ENCODE measurements at places on chromosomes 6 and 20. TPM values are rescaled to one million over a fixed set of nuclear protein-coding genes. Genes with fewer than 3 reads are reported as not detected.

- no peak for DNase-seq
These were observed 951 bp upstream of the OLIG3 start for GRCh38 chr6:137494988-137495702.

DNA sequence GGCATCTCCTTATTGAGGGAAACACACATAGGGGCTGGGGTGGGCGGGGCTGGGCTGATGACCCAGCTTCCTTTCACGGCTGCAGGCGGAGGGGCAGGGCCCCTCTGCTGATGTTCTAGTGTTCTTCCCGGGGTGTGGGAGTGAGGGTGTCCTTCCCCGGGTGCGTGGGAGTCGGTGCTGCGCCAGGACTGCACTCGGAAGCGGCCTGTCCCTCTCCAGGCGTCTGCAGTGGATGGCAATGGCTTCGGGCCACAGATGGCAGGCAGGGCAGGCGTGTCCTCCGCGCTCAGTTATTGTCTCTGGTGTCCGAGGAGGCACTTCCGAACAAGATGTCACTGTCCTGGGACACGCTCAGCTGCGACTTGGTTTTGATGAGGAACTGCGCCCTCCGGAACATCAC, 19.2 kb downstream of the KCNG1 start:
- DNase-seq: no peak

DNA sequence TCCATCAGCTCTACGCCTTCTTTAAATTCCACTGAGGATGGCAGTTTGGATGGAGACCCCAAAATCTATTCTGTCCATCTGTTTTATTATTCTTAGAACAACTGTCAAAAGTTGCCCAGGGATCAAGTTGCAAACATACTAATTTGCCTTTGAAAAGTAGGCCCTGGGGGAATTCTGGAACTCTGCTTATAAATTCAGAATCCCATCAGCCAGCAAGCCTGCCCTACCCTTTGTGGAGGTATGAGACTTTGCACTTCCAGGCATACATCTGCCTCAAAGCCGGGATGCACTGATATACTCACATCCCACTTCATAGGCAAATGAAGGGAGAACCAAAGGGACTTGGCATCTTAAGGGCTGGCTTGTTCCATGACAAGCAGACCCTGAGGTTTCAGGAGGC, 93.6 kb downstream of the INSM1 start:
- no peak for DNase-seq

- DNase-seq: no peak
These were observed 16.7 kb downstream of the HMGN4 start for GRCh38 chr6:26554697-26555504.

- no peak for DNase-seq
These were observed 133.7 kb upstream of the SLC24A3 start for GRCh38 chr20:19078448-19079373.

- no peak for DNase-seq
These were observed 191.5 kb upstream of the RALGAPA2 start for GRCh38 chr20:20903773-20904500.

DNA sequence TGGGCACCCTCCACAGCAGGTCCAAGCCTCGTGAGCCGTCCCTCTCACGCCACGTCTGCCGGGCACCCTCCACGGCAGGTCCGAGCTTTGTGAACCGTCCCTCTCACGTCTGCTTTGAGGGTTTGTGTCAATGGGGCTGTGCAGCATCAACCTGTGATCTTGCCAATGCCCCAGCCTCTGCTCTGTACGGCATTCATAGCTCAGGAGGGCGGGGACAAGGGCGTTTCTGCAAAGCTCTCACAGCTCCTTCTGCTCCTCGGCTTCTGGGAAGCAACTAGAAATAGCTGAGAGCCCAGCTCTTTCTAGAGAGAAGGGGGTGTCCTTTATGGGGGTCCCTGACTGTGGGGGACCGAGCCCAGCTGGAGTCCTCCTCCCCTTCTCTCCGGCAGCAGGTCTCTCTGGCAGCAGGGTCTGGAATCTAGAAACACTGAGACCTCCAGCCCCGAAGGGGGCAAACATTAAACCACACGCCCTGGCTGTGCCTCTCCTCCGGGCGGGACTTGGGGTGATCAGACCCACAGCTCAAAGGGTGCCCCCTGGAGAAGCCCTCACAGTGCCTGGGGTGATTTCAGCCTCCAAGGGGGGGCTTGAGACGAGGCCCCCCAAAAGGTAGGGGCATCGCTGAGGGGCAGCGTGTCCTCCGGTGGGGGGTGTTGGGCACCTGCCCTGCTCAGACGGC, 41.2 kb upstream of the CHRNA4 start:
- DNase-seq: no peak

DNA sequence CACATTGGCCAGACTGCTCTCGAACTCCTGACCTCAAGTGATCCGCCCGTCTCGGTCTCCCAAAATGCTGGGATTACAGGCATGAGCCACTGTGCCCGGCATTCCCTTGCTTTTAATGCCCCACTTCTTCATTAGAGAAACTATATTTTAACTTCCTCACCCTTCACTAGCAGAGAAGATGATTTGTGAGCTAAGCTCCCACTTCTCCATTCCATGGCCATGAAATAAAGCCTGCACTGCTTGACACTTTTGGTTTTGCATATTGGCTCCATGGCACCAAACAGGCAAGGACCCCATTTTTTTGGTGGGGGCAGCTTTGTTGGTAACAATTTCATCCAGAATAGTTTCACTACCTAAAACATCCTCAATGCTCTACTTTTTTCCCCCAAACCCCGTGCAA, 145.3 kb downstream of the TFAP2B start:
- no peak for DNase-seq

DNA sequence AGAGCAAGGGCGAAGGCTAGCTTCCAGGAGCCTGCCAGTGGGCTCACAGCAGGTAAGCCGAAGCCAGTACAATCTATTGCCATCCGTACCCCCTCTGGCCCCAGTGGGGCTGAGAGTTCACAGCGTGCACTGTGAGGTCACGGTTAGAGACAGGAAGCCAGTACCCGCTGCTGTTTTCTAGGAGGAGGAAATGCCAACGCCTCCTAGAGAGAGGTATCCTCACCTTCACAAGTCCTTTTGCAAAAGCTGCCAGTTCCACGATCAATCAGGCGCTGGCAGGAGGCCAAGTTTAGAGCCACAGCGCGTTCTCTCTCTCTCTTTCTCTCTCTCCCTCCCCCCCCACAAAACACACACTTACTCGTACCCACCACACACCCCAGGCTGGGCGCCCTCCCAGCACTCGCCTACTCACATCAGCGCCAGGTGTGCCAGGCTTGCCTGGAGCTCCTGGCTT, 22.5 kb downstream of the COL9A1 start:
- no peak for DNase-seq

Gene SUN5
- polyA plus RNA-seq: not detected

GRCh38 chr20:41694796-41695195, 76.6 kb upstream of the CHD6 start:
- no peak for DNase-seq

DNA sequence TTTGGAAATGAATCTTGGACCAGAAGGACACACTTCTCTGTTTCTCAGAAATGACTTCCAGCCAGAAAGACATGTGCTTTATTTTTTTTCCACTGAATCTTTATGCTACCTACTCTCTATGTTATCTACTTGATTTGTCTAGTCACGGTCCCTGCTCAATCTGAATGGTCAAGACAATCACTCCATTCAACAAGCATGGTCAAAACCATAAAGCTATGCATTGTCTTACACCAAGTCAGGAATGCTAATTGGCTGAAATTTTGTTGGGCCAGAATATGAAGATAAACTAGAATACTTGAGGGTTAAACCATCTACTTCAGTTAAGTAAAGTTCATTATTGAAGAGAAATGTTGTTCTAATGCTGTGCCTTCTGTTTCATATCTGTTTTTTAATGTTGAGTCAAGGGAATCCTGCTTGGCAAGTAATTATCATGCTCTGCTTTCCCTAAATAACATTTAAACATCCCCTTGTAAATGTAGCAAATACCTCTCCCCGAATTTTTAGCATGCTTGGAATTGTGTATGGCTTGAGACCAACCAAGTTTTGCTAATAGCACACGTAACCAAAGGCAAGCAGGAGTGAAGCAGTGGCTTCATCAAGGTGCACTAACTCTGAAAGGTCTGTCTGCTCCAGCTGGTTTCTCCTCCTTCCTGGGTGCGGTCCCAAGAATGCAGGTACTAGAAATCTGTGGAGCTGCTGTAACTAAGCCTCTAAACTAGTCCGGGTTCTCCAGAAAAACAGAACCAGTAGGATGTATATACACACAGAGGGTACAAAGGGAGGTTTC, 190.3 kb upstream of the CDYL start:
- DNase-seq: no peak

- no peak for DNase-seq
These were observed 64.3 kb upstream of the AFDN start for GRCh38 chr6:167762259-167762962.

Gene KCNK15
- polyA plus RNA-seq: not detected

DNA sequence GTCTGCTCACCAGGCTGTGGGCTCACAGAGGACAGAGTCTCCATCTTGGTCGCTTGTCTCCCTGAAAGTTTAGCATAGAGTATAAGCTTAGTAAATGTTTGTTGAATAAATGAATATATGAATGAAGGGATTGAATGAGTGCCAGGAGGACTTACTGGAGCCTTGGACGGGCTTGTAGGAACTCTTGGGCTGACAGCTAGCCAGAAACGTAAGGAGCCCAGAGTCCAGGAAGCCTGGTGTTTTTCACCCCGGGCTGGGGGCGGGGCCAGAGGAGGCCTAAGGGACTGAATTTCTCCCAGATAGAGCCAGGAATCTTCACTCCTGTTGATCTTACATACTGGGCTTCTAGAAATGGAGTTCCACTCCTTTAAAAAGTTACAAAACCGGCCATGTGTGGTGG, 68.5 kb upstream of the SRSF6 start:
- no peak for DNase-seq

DNA sequence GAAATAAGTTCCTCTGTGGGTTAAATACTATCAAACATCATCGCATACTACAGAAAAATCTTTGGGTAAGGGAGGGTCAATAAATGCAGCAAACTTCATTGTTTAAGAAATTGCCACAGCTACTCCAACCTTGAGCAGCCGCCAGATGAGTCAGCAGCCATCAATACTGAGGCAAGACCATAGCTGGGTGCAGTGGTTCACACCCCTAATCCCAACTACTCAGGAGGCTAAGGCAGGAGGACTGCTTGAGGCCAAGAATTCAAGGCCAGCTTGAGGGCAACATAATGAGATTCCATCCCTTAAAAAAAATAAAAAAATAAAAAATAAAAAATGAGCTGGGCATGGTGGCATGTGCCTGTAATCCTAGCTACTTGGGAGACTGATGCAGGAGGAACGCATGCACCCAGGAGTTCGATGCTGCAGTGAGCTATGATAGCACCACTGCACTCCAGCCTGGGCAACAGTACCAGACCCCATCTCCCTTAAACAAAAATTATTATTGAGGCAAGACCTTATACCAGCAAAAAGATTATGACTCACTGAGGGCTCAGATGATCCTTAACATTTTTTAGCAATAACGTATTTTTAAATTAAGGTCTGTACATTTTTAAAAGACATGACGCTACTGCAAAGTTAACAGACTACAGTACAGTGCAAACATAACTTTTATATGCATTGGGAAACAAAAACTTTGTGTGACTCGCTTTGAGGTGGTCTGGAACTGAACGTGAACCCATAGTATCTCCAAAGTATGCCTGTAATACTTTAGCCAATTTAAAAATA, 8.8 kb downstream of the SRPK1 start:
- no peak for DNase-seq

DNA sequence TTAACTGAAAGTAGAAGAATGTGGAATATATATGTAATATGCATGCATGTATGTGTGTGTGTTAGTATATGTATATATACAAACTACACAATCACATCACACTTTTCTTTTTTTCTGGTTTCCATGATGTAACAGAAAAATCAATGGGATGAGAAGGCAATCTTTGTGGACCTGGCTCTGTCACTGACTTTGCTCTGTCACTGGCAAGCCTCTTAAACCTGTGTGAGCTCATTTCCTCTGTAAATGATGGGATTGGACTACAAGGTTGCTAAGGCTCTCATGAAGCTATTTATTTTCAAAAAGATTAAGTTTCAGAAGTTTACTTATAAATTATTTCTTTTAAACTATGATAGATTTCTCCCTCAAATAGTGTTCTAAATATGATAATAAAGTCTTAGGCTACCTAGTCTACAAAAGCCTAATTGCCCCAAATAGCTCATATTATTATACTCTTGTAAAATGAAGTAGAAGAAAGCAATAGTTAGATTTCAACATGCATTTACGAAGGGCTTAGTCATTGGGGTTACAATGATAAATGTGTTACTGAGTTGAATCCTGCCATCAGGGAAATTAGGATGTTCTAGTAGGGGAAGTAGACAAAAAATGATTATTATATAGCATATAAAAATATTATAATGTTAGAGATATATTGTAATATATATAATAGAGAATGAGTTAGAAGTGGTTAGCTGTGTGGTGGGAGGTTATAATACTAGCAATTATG, 129.3 kb downstream of the AFG1L start:
- DNase-seq: no peak

DNA sequence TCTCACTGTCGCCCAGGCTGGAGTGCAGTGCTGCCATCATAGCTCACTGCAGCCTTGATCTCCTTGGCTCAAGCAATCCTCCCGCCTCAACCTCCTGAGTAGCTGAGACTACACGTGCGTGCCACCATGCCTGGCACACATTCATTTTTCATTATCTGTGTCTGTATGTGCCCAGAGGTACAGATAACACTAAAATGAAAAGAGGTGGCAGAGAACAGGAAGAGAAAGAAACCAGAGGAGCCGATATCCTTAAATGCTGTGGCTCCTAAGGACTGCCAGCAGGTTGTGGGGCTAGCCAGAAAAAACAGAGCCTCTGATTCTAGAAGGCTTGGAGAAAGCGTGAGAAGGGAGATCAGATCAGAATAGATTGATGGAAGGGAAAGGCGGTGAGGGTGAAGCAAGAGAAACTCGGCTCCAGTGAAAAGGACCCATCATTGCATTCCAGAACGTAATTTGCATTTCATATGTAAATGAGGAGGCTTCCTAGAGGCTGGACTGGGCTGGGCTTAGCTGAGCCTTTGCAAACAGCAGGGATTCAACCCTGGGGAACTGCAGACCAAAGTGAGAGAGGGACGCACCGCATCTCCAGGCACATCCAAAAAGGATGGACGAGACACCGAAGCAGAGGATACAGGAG, 64.2 kb downstream of the GCNT2 start:
- no peak for DNase-seq

DNA sequence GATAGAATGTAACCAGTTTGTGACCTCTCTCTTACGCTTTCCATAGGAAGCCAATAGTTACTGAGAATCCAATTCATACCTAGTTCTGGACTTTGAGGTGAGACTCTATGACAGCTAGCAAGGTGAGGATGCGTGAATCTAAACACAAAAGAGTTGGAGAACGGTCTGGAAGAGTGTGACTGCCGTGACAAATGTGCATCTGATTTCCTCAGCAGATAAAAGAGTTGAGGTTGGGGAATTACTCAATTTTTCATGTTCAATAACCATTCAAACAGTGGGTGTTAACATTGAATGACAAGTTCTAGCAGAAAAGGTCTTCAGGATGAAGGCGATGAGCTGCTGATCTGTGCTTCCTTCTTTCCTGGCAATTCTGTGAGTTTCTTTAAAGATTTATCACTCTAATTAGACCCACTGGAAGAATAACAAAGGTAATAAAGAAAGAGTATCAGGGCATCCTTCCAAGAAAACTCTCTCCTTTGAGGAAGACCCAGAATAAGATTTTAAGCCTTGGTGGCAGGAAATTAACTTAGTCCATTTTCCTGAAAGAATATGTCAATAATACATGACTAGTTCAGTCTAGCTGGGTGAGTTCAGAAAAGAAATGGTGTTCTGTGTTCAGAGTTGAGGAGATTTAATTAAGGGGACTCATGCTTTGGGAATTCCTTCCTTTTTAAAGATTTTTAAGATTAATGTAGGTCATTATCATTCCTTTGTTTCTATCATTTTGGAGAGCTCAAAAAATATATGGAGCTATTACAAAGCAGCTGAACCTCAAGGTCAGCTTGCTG, 24.5 kb downstream of the KIF3B start:
- no peak for DNase-seq

Gene BTBD3
- polyA plus RNA-seq: 74.5 TPM

GRCh38 chr6:89372506-89372901, 20.0 kb upstream of the UBE2J1 start:
- DNase-seq: no peak
